ENCODE measurements at places on chromosomes 5 and 9.

- DNase-seq, result no peak
Observed at GRCh38 chr9:135607401-135608293, 31.7 kb downstream of the GLT6D1 start.

GRCh38 chr5:30626557-30626956, 566.9 kb upstream of the CDH6 start:
- DNase-seq, result no peak

DNA sequence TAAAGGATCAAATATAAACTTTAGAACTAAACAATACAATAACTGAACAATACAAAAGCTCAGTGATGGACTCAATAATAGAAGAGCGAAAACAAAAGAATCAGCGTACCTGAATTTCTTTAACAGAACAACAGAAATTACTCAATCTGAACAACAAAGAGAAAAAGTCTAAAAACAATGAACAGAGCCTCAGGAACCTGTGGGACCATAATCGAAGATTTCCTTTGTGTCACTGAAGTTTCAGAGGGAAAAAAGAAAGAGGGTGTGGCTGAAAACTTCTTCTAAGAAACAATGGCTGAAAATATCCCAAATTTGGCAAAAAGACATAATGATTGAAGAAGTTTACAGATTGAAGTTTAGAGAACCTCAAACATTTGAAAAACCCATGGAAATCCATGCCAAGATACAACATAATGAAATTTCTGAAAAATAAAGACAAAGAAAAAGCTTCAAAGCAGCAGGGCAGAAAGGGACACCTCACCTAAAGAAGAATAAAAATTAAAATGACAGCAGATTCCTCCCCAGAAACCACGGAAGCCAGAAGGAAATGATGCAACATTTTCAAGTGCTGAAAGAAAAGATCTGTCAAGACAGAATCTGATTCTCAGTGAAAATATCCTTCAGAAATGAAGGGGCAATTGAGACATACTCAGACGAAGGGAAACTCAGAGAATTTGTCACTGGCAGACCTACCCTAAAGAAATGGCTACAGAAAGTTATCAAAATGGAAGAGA, 288.8 kb downstream of the ARL15 start:
- DNase-seq, result peak; percentile 12

DNA sequence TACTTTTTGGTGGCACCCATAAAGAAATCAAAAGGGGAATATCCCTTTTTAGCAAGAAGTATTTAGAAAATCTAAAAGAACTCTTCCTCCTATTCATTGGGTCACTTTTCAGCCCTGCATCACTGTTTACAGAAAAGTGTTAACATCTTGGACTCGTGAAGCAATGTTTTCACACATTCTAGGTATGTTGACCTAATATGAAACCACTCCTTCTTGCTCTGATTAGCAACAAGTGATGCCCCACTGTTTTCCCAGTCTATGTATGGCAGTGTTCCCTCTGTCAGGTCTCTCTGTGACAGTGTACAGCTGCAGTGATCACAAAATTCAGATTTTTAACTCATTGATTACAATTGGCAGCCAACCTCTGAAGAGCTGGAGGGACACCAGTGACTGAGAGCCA, 148.2 kb upstream of the SLC12A2 start:
- no peak for DNase-seq

- DNase-seq, result no peak
Observed at GRCh38 chr9:115142517-115143270, 24.7 kb upstream of the TNC start.

DNA sequence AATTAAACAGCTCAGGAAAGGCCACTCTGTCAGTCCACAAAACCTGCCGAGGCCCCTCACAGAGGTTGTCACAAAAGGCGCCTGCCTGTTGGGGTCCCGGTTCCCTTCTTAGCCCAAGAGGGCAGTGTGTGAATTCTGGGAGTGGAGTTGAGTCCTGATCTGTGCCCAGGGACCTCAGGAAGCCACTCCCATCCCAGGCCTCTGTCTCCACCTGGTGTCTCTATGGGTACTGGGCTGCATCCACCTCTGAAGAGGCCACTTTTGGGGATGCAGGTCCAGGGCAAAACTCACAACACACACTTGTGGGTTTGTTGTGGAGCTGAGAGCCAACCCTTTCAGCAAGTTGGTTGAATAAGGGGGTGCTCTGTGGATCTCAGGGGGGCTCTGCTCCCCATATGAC, 74.3 kb upstream of the STXBP1 start:
- no peak for DNase-seq

Measured in activated T-helper 2 cell treated with anti-CD3 and anti-CD28 coated beads, Interferon-gamma antibody, Interleukin-2, Interleukin-4, amounts not matched to agents 10 μg/mL and 5 μg/mL and 100 μg/mL, durations not matched to agents 14 hours and 24 hours and 36 hours (primary cell).